B cell (primary cell): ENCODE measurements at places on chromosomes 12 and 14.

GRCh38 chr12:28367993-28368392, 177.7 kb downstream of the CCDC91 start:
- no peak for DNase-seq

- no peak for DNase-seq
Measured at GRCh38 chr14:83470466-83470865, 1936.8 kb upstream of the SEL1L start.

DNA sequence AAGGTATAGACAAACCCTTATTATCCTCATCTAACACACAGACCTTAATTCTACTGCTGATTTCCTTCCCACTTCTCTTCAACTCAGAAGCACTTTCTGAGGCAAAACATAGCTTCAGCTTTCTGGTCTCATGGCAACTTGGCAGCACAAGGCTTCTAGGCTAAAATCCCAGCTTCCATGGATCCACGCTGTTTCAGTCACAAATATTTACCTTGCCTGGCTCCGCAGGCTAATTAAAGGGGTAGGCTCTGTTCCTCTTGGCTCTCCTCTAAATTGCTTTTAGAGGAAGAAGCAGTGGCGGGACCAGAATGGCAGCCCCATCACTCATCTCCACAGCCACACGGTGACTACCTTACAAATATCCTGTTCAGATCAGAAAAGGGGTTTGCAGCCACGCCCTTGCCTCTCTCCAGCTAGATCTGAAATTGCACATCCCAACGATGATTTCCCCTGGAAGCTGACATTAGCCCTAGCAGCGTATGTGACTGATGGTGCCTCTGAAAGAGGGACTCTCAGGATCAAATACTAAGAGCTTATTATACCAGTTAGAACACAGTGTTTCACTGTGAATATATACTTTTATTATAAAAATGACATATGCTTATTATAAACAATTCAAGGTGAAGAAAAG, 221.5 kb upstream of the NUDT4 start:
- no peak for DNase-seq

DNA sequence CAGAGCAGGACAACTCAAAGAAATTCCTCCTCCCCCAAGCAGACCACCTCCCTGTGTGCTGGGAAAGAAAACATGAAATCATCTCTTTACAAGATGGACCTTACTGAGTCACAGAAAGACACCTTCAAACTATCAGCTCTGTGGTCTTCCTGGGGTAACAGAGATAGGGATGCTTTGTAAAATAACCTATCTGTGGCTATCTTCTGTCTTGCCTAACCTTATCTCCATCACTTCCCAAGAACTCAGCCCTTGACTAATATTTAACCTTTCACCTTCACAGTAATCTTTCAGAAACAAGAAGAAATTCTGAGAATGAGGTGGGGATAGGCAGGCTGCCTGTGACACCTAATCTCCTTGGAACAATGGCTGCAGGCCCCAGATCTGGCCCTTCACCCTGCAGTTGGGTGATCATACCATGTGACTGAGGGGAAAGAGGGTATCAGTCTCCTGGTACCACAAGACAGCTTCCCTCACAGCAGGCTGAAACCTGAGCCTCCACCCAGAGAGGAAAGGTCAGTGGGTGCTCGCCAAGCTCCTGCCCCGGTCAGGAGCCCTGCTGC, 27.4 kb upstream of the CEBPE start:
- no peak for DNase-seq

GRCh38 chr14:69657950-69658355, 46.6 kb downstream of the SUSD6 start:
- no peak for DNase-seq

DNA sequence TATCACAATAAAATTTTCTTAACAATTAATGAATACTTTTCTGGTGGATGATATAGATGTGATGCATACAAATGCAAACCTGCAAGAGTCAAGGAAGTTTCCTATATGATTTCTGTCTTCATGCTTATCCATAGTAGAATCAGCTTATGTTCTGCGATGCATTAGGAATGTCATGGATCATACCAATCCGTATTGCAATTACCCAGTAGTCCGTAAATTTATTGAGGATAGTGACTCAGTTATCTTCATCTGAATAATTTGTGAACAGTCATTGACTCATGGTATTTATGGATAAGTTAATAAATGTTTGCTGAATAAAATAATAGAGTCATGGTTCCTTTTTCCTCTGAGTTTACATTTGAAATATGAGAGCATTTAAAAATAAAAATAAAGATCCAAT, 483.4 kb downstream of the LRFN5 start:
- DNase-seq = no peak

- DNase-seq = peak; percentile 18
Measured at GRCh38 chr12:11578461-11578993, 70.9 kb upstream of the ETV6 start.

DNA sequence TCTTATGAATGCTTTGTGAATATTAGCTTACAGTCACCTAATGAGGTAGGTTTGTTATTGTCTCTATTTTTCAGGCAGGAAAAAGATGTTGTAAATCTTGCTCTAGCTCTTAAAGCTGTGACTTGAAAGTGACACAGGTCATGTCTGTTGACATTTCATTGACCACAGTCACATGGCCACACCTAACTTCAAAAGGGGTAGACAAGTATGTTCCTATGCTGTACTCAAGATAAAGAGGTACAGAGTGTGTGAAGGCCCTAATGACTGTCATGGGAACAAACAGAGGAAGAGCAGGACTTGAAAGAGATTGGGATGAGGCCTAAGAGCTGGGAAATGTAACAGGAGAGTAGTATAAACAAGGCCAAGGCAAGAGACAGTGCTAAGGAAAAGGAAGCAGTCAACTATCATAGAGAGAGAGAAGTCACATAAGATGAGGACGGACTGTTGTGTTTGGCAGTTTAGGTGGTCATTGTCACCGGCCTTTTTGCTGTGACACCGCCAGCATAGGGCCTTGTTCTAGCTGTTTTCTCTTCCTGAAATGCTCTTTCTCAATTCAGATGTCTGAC, 181.0 kb downstream of the CFAP54 start:
- no peak for DNase-seq

DNA sequence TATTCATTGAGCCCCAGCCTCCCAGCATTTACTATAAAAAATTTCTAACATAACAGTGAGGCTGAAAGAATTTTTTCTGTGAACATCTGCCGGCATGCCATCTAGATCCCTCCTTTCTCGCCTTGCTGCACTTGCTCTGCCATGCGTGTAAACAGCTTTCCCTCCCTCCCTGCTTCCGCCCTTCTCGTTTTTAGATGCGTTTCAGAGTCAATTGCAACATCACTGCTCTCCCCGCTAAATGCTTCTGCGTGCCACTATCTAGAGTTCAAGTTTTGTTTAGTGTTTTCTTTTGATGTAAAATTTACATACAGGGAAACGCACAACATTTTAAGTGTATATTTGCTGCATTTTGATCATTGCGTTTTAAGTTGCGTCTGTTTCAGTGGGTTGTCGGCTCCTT, 83.6 kb downstream of the CCDC92 start:
- DNase-seq = no peak

DNA sequence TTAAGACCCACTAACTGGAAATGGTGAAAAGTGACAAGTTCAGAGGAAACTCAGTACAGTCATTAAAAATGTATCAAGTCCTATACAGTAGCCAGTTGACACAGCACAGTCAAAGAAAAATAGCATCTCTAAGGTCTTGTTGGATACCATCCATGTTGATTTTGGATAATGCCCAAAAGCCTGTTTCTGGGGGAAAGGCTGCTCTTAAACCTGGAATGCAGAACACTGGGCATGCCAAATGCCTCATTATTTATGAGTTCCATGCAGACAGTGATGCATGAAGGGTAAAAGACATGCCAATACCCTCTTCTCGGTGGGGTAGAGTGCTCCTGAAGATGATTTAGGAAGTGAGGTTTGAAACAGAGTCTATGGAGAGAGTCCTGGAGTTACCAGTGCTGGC, 29.6 kb downstream of the KCNK13 start:
- no peak for DNase-seq

GRCh38 chr14:54695196-54695595, 128.3 kb downstream of the SAMD4A start:
- DNase-seq = no peak

DNA sequence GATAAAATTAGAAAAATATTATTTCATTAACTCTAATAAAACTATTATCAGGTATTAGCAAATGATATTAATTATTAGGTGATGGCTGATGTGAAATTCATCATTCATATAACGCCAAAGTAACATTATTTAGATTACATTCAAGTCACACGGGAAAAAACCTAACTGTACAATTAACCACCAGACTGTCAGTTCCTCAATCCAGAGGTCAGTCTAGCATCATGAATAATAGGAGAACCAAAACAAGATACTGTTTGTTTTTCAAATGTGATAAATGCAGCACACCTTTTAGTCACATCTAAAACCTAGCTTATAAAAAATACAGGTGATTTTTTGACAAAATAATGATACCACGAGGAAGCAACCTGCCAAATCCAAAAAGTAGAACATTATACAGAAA, 19.6 kb downstream of the SENP1 start:
- DNase-seq = no peak

DNA sequence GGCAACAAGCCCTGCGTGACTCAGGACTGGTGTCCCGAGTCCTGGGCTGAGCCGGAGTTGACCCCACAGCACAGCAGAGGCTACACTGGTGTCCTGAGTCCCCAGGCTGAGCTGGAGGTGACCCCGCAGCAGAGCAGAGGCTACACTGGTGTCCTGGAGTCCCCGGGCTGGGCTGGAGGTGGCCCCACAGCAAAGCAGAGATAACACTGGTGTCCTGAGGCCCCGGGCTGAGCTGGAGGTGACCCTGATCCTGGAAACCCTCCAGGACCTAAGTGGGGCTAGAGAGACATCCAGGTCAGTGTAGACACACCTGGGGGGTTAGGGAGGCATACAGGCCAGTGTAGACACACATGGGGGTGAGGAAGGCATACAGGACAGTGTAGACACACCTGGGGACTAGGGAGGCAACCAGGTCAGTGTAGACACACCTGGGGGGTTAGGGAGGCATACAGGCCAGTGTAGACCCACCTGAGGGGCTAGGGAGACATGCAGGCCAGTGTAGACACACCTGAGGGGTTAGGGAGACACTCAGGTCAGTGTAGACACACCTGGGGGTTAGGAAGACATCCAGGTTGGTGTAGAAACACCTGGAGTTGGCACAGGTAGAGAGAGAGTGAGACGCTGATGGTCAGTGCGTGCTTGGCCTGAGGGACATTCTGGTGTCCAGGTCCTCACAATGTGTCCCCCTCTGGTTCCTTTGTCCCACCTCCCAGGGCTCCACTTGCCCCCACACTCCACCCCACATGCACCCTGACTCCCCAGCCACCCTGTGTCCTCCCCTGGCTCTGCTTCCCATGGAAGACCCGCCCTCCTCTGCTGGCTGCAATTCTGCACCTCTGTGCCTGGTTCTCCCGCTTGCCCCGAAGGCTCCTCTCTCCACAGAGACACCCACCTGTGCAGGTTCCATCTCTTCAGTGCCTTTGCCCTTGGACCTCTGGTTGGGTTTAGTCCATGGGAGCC, 321.6 kb upstream of the SFSWAP start:
- DNase-seq = no peak

DNA sequence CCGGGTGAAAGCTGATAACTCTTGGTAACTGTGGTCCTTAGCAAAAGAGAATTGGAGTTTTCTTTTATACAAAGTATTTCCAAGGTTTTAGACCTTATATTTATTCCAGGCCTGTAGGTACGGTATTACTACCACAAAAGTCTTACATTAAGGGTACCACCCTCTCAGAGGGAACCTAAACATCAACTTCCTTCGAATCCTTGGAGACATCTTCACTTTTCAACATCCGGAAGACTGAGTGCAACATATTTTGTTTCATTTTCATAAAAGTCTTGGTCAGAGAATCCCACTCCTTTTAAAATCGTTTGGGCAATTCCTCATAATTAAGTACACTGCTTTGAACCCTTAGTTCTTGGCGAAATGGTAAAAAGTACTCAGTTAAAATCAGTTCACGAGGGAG, 1.2 kb downstream of the CNOT2 start:
- no peak for DNase-seq

GRCh38 chr12:111181143-111181726, 187.7 kb downstream of the PHETA1 start:
- DNase-seq = no peak

- DNase-seq = no peak
Measured at GRCh38 chr14:49991491-49991890, 98.6 kb downstream of the ARF6 start.

DNA sequence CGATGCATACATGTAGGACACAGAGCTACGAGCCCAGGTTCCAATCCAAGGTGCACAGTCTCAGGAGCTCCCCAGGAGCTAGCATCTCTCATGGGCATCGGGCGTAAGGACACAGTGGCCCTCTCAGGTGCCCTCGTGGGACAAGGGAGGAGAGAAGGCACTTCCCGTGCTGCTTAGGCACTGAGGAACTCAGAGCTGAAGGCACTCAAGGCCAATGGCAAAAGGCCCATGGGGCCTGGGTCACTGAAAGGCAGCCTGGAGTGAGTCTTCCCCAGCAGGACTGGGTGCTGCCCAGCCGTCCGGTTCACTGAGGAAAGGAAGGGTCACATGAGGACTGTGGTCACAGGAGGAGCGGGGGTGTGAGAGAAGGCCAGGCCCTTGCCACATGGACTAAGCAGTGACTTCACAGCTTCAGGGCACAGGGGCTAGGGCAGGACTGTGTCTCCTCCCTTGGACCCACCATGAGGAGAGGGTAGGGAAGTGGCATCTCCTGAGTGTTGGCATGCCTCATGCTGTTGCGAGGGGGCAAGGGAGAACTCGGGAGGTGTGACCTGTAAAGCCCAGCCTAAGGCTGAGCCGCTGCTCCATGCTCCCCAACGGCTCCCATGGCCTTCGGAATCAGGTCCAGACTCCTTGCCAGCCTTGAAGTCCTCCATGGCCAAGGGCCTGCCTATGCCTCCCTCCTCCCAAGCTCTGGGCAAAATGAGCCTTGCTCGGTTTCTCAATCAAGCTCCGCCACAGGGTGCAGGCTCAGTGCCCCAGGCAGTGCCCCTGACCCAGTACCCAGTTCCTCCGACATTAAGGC, 51.8 kb downstream of the CHGA start:
- no peak for DNase-seq
